ENCODE measurements at places on chromosomes 3 and 15. TPM values are rescaled to one million over a fixed set of nuclear protein-coding genes. Genes with fewer than 3 reads are reported as not detected.

GOLGA6L10 gene
- total RNA-seq, result 0.35 TPM

TMEM40 gene
- 0.25 TPM for total RNA-seq

PRR20G gene
- total RNA-seq, result 2.4 TPM

UCN2 gene
- total RNA-seq, result 8.3 TPM

TRPM1 gene
- not detected for total RNA-seq

XCR1 gene
- not detected for total RNA-seq

LRTM1 gene
- not detected for total RNA-seq

KLHL6 gene
- total RNA-seq, result 0.01 TPM

CAMK2N2 gene
- total RNA-seq, result 1.5 TPM

TYRO3 gene
- total RNA-seq, result 20.6 TPM

KCNMB3 gene
- total RNA-seq, result 1.3 TPM

HYAL1 gene
- 0.69 TPM for total RNA-seq

UROC1 gene
- total RNA-seq, result not detected

TMEM202 gene
- total RNA-seq, result not detected

Measured in A549 treated with dexamethasone at 1 μM for 4 hours (cell line).